Tibial artery (tissue), 4 donors: ENCODE measurements at places on chromosomes 2 and 18.

DNA sequence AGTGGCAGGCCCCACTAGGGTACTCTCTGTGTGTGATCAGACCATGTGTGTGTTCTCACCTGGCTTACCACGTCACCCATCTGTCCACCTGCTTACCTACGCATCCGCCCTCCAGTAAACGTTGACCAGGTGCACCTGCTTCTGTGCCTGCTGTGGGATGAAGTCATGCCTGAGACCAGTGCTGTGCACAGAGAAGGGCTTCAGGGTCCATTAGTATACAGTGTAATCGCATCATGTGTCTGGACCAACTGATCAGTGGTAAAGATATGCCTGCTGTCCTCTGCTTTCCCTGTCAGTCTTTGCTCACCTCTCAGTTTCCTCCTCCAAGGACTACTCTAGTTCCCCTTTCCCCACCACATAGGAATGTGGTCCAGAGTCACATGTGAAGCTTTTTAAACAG lies 109.3 kb downstream of the FHOD3 start:
- no peak overlapping the region for H3K27ac ChIP-seq
- no peaks in the 10 kb centered on the region for H3K27me3 ChIP-seq
- H3K4me3 ChIP-seq = no peak overlapping the region

- H3K4me1 ChIP-seq = no peaks in the 10 kb centered on the region
- no peak for DNase-seq
- no peak overlapping the region for H3K4me3 ChIP-seq
- H3K27me3 ChIP-seq = no peaks in the 10 kb centered on the region
- H3K27ac ChIP-seq = no peak overlapping the region
Observed at GRCh38 chr2:11602563-11603204, 67.3 kb downstream of the NTSR2 start.

- H3K4me3 ChIP-seq = no peak overlapping the region
- no peaks in the 10 kb centered on the region for H3K36me3 ChIP-seq
- no peaks in the 10 kb centered on the region for H3K4me1 ChIP-seq
- H3K27me3 ChIP-seq = no peaks in the 10 kb centered on the region
Observed at GRCh38 chr18:80225685-80226084, 21.6 kb downstream of the PARD6G start.

DNA sequence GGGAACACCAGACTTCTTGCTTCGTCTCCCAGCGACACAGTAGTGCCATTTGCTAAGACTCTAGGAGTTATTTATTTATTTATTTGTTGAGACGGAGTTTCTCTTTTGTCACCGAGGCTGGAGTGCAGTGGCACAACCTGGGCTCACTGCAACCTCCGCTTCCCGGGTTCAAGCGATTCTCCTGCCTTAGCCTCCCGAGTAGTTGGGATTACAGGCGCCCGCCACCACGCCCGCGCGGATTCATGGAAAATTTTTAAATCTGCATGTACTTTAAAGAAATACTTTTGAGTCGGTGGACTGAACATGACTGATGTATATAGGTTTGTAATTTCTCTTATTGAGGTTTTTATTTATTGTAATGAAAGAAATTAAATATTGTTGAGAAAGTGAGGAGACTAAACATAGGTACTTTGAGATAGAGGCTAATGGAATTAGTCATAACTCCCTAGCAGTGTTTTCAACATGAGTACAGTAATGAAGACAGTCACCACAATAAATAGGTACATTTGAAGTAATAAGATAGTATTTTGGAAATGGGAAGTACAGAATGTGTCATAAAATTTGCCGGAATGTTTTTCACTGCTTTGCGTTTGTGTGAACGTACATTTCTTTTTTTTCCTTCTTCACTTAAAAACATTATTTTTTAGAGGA lies 983 bp downstream of the MTX2 start:
- H3K4me1 ChIP-seq = peaks cover 17% of the 10 kb centered on the region
- H3K36me3 ChIP-seq = no peaks in the 10 kb centered on the region

GRCh38 chr2:233838726-233839446 lies 15.4 kb downstream of the HJURP start:
- H3K27ac ChIP-seq = no peak overlapping the region
- no peak for DNase-seq
- no peaks in the 10 kb centered on the region for H3K27me3 ChIP-seq
- H3K4me3 ChIP-seq = no peak overlapping the region

GRCh38 chr2:217107480-217107879 lies 247.6 kb upstream of the TNP1 start:
- no peak overlapping the region for H3K27ac ChIP-seq
- H3K4me1 ChIP-seq = no peaks in the 10 kb centered on the region
- no peaks in the 10 kb centered on the region for H3K36me3 ChIP-seq
- no peak overlapping the region for H3K4me3 ChIP-seq
- no peak for DNase-seq

- peaks cover 8% of the 10 kb centered on the region for H3K4me1 ChIP-seq
- no peak overlapping the region for H3K4me3 ChIP-seq
- DNase-seq = no peak
- no peaks in the 10 kb centered on the region for H3K36me3 ChIP-seq
- H3K27me3 ChIP-seq = no peaks in the 10 kb centered on the region
Observed at GRCh38 chr2:217070043-217070430, 210.2 kb upstream of the TNP1 start.

GRCh38 chr2:191565647-191566198 lies 112.2 kb upstream of the NABP1 start:
- DNase-seq = no peak
- H3K27ac ChIP-seq = no peak overlapping the region
- H3K27me3 ChIP-seq = no peaks in the 10 kb centered on the region
- H3K36me3 ChIP-seq = no peaks in the 10 kb centered on the region
- no peaks in the 10 kb centered on the region for H3K4me1 ChIP-seq
- no peak overlapping the region for H3K4me3 ChIP-seq

DNA sequence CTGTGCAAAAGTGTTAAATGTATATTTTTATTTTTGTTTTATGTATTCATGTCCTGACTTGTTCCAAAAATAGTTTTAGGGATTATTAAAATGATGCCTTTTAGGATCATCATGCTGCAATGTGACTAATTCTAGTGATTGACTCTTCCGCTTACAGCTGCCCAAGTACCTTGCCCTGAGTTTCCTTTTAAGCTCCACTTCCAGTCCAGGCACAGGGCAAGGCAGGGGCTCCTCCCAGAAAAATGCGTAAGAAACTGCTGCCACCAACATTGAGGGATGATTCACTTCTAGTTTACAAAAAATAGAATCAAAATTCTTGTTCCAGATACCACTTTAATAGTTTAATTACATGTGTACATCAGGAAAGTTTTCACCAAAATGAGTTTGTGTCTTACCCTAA lies 116.4 kb downstream of the IRS1 start:
- no peak overlapping the region for H3K27ac ChIP-seq
- no peaks in the 10 kb centered on the region for H3K36me3 ChIP-seq
- no peaks in the 10 kb centered on the region for H3K4me1 ChIP-seq
- no peaks in the 10 kb centered on the region for H3K27me3 ChIP-seq
- H3K4me3 ChIP-seq = no peak overlapping the region
- DNase-seq = no peak

GRCh38 chr2:61640406-61640805 lies 102.2 kb upstream of the XPO1 start:
- no peak for DNase-seq
- no peaks in the 10 kb centered on the region for H3K4me1 ChIP-seq
- H3K4me3 ChIP-seq = no peak overlapping the region

DNA sequence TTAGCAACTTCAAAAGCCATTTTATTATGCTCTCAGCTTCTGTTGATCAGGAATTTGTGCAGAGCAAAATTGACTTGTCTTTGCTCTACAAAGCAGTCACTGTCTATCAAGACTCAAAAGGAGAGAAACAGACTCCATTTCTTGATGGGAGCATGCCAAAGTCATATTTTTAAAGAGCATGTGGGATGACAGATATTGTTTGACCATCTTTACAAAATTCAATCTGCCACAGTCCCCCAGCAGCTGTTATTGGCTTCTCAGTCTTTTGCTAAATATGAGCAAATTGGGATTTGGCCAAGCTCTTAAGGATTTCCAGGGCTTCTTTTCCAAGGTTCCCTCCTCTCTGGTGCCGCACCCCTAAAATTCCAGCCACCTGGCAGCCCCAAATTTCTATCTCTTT lies 67.9 kb downstream of the TEX51 start:
- H3K4me3 ChIP-seq = no peak overlapping the region
- no peak overlapping the region for H3K27ac ChIP-seq
- H3K36me3 ChIP-seq = no peaks in the 10 kb centered on the region
- DNase-seq = no peak
- H3K27me3 ChIP-seq = no peaks in the 10 kb centered on the region
